ENCODE measurements at places on chromosomes 2 and 18.

DNA sequence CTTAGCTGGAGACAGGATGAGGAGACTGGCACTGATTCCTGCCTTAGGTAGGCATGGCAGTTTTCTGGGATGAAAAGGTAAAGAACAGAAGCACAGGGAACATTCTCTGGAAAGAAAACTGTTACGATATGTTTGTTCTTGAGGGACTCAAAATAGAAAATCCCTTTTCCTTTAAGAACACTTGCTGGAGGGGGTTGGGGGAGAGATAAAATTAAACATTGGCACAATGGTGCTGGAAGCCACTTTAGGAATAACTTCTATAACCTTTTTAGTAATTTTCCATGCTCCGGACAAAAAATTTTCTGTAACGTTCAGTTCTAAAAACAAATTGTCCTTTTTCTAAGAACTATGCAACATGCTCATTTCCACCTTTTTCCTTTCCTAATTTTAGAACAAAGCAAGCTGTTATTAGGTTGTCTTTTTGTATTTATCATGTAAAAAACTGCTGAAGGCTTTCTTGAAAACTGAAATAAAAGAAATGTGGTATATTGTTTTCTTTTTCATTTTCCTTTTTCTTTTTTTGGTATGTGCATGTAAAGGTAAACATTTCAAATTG is 343.8 kb downstream of the EPHA4 start:
- H3K36me3 ChIP-seq, result no peaks in the 10 kb centered on the region
- no peak for DNase-seq
- H3K27me3 ChIP-seq, result no peaks in the 10 kb centered on the region
- no peaks in the 10 kb centered on the region for H3K4me1 ChIP-seq

GRCh38 chr2:39547811-39548719 is 111.0 kb upstream of the MAP4K3 start:
- H3K27me3 ChIP-seq, result no peaks in the 10 kb centered on the region
- no peaks in the 10 kb centered on the region for H3K36me3 ChIP-seq
- no peaks in the 10 kb centered on the region for H3K4me1 ChIP-seq
- H3K4me3 ChIP-seq, result no peak overlapping the region
- no peak overlapping the region for H3K27ac ChIP-seq

DNA sequence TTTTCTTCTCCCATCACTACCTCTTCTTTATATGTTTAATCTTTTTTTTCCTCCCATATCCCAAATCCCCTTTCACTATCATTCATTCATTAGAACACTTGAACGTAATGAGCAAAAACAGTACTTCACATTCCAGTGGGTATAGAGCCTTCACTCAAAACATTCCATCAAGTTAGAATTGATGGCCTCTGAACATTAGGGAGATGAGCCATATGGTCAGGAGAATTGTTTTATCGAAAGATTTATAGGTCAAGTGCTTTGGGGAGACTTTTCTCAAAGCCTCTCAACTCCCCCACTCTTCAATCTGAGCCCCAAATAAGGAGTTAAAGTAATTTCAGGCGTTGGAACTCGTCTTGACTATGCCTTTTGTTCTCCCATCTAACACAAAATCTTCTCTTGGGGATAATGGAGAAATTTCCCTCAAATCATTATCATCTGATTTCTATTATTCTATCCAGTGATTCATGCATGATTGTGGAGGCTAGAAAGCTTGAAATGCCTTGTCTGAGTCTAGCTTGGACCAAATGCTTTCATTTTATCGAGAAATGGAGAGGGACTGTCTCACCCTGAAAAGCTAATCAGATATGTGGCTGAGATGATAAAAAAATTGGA is 79.2 kb downstream of the KIAA2012 start:
- DNase-seq, result no peak
- no peaks in the 10 kb centered on the region for H3K36me3 ChIP-seq
- no peak overlapping the region for H3K27ac ChIP-seq
- no peaks in the 10 kb centered on the region for H3K27me3 ChIP-seq
- no peaks in the 10 kb centered on the region for H3K4me1 ChIP-seq
- H3K4me3 ChIP-seq, result no peak overlapping the region

GRCh38 chr2:212906620-212907019 is 244.8 kb downstream of the IKZF2 start:
- H3K36me3 ChIP-seq, result no peaks in the 10 kb centered on the region
- H3K27me3 ChIP-seq, result no peaks in the 10 kb centered on the region
- H3K4me1 ChIP-seq, result no peaks in the 10 kb centered on the region
- H3K4me3 ChIP-seq, result no peak overlapping the region
- no peak for DNase-seq

DNA sequence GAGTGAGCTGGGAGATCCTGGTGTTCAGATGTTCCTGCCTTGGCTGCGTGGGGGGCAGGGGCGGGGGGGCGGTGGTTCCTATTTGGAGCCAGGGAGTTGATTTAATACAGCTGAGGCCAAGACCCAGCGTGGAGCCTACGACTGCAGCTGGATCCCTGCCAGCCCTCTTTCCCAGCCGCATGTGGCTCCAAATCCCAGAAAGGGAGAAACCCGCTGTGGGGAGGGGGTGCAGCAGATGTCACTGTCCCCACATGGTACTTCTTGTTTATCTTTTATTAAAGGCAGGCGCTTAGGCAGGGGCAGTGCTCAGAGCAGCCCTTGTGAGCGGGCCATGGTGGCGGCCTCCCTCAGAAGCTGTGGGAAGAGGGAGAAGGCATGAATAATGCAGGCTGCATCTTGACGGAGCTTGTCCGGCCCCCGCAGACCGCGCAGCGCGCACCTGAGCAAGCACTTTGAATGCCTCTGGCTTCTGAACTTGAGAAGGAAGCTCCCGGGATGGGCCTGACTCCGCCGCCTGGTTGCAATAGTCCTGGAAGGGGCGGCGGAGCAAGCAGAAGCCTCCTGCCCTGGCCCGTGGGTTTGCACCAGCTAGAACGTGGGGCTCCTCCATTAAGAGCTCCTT is 112.1 kb downstream of the GLI2 start:
- H3K4me3 ChIP-seq, result no peak overlapping the region
- H3K27ac ChIP-seq, result peak overlapping the region; percentile 29
- no peak for DNase-seq
- H3K4me1 ChIP-seq, result no peaks in the 10 kb centered on the region
- no peaks in the 10 kb centered on the region for H3K27me3 ChIP-seq

DNA sequence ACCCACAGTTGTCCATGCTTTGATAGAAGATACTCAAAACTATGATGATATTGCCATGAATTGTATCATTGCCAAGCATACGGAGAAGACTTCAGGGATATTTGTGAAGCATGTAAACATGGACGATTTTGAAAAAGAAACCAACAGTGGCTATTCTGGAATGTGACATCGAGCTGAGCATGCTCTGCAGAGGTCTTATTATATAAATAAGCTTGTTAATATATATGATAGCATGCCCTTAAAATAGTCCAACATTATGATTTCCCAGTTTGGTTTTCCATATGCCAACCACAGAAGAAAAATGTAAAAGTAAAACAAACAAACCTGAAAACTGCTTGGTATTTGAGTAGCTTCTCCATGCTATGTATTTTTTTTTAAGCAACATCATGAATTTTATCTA is 159.1 kb downstream of the LNPK start:
- no peak overlapping the region for H3K4me3 ChIP-seq
- DNase-seq, result no peak
- no peaks in the 10 kb centered on the region for H3K4me1 ChIP-seq

DNA sequence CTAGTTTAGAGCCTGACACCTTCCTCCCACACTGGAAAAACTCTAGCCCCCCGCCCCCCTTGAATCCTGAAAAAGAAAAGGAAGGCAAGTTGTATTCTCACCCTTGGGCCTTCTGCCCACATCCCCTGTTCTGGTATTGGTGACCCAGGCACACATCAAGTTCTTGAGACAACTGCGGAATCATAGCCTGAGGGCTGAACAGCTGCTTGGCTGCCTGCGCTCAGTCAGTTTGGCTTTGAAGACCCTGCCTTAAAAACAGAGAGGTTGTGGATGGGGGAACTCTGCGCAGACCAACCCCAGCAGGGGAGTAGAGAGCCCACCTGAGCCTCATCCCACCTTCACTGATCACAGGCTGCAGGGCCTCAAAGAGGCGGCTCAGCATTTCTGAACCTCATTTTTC is 229.2 kb downstream of the ANAPC1 start:
- no peaks in the 10 kb centered on the region for H3K27me3 ChIP-seq
- H3K4me1 ChIP-seq, result no peaks in the 10 kb centered on the region
- H3K4me3 ChIP-seq, result no peak overlapping the region
- no peaks in the 10 kb centered on the region for H3K36me3 ChIP-seq
- no peak for DNase-seq

GRCh38 chr18:38688416-38688815 is 1122.8 kb upstream of the CELF4 start:
- no peak overlapping the region for H3K4me3 ChIP-seq
- DNase-seq, result no peak
- H3K27me3 ChIP-seq, result no peaks in the 10 kb centered on the region
- no peaks in the 10 kb centered on the region for H3K36me3 ChIP-seq
- no peak overlapping the region for H3K27ac ChIP-seq
- H3K4me1 ChIP-seq, result no peaks in the 10 kb centered on the region

DNA sequence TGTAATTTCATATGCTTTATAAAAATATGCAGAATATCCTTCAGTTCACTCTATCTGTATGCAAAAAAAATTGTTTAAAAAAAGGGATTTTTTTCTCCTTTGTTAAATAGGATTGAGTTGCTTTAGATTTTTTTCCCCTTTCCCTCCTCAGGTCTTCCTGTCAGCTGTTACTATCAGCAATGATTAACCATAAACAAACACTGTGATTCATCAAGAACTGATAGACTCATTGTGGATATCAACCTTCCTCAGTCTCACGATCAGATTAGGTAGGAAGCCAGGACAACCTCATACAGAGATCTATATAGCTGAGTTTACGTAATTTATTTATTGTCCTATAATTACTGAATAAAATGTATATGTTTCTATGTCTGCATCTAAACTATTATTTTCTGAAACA is 2136.2 kb upstream of the CELF4 start:
- no peak overlapping the region for H3K27ac ChIP-seq
- H3K4me3 ChIP-seq, result no peak overlapping the region
- no peak for DNase-seq

DNA sequence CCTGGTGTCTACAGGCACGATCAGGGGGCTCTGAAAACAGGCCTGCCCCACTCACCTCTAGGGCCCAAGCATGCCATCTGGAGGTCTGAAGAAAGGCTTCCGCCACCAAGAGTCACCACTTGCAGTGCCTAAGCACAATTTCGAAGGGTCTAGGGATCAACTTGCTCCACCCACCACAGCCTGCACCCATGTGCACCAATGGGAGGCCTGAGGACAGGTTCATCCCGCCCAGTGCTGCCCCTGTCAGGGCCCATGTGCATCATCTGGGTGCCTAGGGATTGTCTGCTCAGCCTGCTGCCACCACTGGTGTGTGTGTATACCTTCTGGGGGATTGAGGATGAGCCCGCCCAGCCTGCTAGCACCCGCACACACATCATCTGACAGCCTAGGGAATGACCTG is 121.0 kb upstream of the ACVR1C start:
- no peak overlapping the region for H3K27ac ChIP-seq
- H3K27me3 ChIP-seq, result no peaks in the 10 kb centered on the region
- no peak overlapping the region for H3K4me3 ChIP-seq
- DNase-seq, result no peak

- no peaks in the 10 kb centered on the region for H3K36me3 ChIP-seq
- no peaks in the 10 kb centered on the region for H3K4me1 ChIP-seq
- no peak overlapping the region for H3K4me3 ChIP-seq
- H3K27ac ChIP-seq, result no peak overlapping the region
- no peak for DNase-seq
- H3K27me3 ChIP-seq, result no peaks in the 10 kb centered on the region
Measured at GRCh38 chr2:50069454-50069853, 915.1 kb upstream of the FSHR start.

GRCh38 chr2:187679454-187679853 is 125.2 kb upstream of the TFPI start:
- no peak overlapping the region for H3K27ac ChIP-seq
- H3K36me3 ChIP-seq, result no peaks in the 10 kb centered on the region
- H3K4me3 ChIP-seq, result no peak overlapping the region
- no peaks in the 10 kb centered on the region for H3K4me1 ChIP-seq
